ENCODE measurements at places on chromosomes 3 and 15.
A peak's percentile ranks its signal among the peaks of the same experiment; 100 is the strongest.

DNA sequence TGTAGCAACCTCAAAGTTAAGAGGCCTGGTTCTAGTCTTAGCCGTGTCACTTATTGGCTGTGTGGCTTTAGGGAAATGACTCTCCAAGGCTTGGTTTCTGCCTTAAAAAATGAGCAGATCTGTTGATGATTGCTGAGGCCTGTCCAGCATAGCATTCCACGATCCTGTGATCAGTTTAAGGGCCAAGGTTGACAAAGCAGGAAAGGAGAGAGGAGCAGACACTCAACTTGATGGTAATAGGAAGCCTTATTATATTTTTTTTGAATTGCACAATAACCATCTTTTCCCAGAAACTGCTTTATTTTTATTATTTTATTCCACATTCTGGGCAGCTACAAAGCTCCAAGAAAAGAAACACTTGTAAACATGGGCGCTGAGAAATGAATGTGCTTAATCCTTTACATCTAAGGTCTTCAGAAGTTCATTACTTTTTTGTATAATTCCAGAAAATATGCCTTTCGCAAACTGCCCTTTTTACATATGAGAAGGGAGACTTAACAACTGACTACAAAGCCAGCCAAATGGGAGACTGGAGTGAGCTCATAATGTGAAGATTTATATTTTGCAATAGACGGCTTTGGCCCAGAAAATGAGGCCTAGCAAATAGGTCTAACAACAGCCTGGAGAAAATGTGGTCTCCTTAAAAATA is 241.0 kb downstream of the ATP8B4 start:
- DNase-seq = no peak

- DNase-seq = no peak
Measured at GRCh38 chr3:126431103-126431534, 36.4 kb downstream of the CFAP100 start.

DNA sequence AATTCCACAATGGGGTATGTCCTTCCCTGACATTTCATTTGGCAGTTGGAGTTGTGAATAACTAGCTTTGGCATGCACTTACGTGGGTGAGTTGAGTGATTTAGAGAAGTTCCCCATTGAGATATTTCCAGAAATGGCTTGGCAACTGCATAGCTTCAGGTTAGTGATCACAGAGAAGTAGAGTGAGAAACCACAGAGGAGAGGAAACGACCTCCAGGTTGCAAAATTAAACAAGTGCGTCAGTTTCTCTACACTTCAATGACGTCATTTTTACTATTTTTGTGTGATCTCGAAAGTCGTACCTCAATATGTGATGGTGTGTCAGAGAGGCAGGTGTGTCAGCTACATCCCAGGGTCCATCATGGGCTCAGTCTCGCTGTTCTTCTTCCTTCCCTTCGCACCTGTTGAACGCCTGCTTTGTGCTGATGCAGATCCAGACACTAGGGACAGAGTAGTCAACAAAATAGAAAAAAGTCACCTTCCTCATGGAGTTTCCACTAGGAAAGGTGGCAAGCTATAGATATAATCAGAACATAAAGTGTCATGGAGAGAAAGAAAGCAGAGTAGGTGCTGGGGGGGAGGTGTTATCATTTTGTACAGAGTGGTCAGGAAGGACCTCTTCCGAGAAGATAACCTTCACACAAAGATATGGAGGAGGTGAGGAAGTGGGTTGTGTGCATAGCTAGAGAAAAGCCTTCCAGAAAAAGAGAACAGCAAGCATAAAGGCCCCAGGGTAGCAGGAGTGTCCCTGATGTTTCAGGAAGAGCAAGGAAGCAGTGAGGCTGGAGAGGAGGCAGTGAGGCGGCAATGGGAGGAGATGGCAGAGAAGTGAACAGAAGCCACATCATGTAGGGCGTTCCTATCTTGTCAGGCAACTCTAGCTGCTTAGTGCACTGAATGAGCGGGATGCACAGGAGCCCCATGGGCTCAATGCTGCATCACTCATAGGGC is 75.6 kb downstream of the MCTP2 start:
- DNase-seq = no peak

DNA sequence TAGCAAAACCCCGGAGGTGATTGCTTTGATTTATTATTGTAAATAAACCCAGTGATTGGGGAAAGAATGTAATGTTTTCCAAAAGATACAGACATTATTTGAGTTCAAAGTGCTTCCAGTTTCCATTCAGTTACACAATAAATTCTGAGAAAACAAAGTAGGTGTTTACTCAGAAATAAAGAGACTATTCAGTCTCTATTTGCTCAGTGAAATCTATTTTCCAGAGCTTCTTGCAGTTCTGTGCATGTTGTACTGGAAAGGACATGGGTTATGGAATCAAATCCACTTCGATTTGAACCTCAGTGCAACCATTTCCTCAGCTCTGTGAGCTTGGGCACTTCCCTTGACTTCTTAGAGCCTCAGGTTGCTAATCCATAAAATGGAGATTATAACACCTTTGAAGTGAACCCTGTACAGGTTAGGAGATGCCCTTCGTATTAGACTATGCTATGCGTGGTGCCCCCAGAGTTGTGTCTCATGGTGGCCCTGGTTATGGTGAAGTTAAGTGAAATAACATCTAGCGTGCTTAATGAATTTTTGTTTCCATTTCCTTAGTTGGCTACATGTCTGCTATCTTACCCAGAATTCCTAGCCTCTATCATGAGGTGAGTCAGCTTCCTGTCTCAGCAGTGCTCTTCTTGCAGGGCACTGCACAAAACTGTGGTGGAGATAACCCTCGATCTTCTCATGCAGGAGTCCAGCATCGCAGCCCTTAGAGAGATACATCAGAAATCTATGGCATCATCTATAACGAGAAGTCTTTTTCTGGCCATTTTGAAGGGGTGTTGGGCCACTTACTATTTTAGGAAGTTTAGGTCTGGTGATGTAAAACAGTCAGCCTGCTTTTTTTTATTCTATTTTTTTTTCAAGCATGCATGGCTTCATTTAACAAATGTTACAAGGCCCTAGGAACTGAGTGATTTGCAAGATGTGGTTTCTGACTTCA is 97.7 kb downstream of the RPL39L start:
- peak; percentile 22 for DNase-seq

DNA sequence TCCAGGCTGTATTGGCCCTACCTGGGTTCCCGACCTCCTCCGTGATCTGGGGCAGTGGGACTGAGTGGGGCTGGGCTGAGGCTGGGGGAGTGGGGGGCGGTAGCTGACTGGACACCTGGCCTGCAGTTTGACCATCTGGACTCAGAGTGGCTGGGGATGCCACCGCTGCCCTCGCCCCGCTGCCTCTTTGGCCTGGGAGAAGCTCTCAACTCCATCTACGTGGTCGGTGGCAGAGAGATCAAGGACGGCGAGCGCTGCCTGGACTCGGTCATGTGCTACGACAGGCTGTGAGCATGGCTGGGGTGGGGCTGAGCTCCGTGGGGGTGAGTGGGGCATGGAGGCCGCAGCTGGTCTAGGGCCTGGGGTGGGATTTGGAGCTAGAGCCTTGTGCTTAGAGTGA is 2.7 kb downstream of the KLHL40 start:
- no peak for DNase-seq

DNA sequence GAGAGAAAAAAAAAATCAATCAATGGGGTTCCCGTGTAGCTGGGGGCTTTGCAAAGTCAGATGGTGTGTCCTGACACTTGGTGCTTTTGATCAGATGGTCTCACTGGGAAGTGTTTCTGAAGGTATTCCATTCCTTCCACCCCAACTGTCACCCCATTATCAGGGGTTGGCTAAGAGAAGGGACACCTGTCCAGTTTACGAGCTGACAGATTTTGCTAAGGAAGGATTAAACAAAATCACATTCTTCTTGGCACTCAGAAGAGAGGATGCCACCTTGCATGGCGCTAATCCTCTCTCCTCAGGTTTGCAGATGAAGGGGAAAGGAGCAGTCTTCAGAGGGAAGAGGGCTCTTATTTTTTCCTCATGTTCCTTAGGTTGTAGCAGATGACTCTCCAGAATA is 103.7 kb upstream of the ETV5 start:
- no peak for DNase-seq

DNA sequence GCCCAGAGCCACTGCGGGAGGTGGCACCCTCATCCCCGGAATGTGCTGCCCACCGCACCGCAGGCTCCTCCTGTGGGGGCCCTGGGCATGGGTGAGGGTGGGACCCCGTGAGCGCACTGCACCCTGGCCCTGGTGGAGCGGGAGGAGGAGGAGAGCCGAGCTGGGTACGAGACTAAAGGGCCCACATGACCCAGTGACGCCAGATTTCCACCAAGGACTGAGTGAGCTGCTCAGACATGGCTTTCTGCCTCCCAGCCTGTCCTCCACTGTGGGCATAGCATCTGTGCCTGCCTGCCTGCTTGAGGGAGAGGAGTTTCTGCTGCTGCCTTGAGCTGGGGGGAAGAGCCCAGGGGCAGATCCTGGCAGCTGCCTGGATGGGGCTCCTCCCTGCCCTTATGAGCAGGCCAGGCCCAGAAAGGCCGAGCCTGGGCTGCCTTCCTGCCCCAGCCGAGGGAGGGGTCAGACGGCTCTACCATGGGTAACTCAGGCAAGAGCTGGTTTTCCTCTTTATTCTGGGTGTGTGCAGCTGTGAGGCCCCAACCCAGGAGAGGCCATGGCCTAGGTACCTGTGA is 88.4 kb downstream of the VGLL4 start:
- no peak for DNase-seq

DNA sequence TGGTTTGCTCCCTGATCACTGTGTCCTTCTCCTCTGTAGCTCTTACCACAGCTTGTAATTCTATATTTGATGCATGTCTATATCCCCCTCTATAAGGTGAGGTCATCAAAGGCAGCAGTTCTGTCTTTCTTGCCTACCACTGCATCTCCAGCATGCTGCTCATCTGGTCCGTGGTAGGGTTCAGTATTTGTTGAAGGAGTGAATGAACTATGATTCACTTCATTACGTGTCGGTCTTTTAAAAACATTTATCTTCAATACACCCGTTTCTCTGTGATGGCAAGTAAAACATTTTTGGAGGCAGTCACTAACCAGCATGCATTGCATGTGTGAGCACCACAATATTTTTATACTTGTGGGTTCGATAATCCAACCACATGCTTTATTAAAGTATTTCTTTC is 27.6 kb downstream of the CHST14 start:
- no peak for DNase-seq

GRCh38 chr3:195539479-195539878 is 3.6 kb downstream of the PPP1R2 start:
- no peak for DNase-seq
